ENCODE measurements at places on chromosomes 13 and 19.

GRCh38 chr13:100440751-100441425 is 147.7 kb downstream of the GGACT start:
- no peak for DNase-seq

- no peak for DNase-seq
Observed at GRCh38 chr13:54884682-54885081, 1856.1 kb downstream of the OLFM4 start.

GRCh38 chr13:26280295-26280694 is 26.4 kb downstream of the CDK8 start:
- DNase-seq = no peak

GRCh38 chr19:36574741-36575140 is 1.6 kb upstream of the ZNF529 start:
- DNase-seq = no peak

GRCh38 chr13:94176561-94176960 is 302.9 kb downstream of the DCT start:
- no peak for DNase-seq

DNA sequence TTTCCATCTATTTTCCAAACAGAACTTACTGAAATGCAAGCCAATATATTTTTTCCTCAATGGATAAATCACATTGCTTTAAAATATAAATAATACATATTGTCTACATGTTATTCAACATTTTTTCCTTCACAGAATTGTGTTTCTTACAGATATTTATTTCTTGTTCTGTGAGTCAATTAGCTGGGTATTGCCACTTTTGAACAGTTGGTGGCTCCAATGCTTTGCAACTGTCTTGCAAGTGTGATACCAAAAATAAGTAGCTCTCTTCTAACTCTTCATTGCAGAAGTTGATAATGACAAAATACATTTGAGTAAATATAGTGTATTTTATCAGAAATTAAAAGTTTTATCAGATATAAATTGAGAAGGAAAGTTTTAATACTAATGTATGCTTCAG is 17.1 kb upstream of the GPC5 start:
- no peak for DNase-seq

DNA sequence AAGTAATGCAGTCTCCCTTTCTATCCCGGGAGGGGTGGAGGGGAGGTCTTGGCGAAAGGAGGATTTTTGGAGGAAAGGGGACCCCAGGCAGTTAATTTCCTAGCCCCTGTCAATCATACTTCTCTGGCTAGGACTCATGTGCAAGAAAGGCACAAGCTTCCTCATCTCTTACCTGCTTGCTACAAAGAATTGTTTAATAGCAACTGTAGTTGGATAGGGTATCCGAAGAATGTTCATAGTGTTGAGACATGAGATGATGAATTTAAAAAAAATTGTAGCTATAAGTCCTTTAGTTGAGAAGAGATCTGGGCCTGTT is 525 bp downstream of the BORA start:
- no peak for DNase-seq

DNA sequence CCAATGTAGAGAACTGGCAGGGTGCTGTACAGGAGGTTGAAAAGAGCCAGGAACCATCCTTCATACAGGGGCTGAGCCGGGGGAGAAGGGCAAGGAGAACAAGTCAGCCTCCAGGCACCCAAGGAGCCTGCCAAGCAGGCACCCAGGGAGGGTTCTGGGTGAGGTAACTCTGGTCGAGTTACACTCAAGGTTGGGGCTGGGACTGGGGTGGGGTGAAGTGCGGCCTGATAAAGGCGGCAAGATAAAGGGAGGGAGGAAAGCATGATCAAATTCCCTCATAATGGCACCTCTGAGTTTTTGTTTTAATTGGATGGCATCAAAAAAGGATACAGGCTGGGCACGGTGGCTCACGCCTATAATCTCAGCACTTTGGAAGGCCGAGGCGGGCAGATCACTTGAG is 25.0 kb downstream of the ATP8B3 start:
- no peak for DNase-seq

- DNase-seq = no peak
Observed at GRCh38 chr13:59568306-59568705, 595.4 kb downstream of the DIAPH3 start.

- DNase-seq = no peak
Observed at GRCh38 chr13:92864584-92865284, 361.9 kb upstream of the GPC6 start.

DNA sequence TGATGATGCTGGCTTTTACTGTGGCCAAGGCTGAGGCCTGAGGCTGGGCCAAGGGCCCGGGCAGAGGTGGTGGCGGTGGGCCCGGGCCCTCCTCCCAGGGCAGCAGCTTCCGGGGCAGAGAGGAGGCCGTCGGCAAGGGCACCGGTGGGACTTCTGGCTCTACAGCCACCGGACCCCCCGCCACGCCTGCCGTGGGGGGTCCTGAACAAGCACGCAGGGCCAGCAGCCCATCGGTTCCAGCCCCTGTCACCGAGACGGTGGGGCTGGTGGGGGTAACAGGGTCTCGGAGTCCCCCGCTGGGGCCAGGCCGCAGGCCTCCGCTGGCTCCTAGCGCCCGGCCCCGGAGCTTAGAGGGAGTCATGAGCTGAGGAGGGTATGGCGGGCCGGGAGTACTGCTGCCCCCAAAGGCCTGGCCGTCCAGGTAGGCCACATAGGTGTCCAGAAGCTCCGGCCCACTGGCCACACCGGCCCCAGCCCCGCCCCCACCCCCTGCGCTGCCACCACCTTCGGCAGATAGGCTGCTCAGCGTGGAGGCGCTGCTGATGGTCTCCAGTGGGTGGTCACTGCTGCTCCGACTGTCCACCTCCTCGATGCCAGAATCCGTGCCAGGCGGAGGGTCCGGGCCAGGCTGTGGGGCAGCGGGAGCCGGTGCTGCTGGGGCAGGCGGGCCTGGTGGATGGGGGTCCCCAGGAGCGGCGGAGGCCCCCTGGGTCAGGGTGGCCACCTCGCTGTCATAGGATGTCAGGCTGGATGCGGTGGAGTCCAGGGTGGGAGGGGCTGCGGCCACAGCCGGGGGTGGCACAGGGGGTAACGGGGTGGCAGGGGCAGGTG is 17.3 kb downstream of the C19orf81 start:
- DNase-seq = no peak

DNA sequence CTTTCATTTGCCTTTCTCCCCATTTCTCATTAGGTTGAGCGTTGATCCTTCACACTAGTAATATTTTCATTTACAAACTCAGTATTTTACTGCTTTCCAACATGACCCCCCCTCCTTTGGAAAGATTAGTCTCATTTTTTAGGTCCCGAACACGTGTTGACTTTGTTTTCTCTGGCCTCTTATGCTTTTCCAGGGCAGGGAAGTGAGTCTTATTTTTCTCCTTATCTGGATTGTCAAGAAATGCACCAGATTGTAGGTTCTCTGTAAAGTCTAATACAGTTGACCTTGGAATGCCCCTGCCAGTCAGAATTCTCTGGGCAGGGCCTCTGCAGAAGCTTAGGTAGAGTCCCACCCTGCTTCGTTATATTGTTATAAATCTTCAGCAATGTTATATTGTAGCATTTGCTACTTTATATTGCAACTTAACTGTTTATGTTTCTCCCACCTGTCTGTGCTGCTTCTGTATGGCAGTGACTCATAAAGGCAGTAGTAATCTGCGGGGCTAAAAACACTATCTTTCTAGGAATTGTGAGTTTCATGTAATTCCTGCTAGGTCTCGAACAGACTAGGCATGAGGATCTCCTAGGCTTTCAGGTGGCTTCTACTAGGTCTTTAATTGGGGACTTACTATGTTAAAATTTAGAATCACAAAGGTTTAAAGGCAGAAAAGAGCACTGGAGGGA is 2.0 kb downstream of the TDRD3 start:
- DNase-seq = no peak

All from T-helper 17 cell (primary cell).